ENCODE measurements at places on chromosomes 12 and 14.

DNA sequence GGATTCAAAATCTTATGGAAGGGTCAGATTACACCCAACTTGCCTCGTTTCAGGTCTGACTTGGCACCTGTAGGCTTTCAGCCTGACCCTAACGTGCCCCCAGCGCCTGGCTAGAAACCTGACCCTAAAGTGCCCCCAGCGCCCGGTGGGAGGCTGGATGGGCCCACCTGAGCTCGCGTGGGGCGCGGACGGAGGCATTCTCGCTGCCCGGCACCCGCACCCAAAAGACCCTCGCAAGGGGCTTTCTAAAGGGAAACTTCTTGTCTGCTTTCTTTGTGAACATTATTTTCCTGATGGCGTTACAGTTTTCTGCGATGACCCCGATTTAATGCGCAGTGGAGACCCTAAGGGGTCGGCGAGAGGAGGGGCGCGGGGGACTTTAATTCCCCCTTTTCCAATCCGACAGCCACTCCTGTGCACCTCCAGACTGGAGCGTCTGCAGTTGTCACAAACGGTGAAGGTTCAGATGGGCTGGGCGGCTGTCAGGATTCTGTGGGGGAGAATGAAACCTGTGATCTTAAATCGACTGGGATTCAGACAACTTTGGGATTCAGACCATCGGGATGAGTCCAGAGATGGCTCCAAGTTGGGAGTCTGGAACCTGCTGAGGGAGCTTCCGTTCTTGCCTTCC lies 751 bp upstream of the HRK start:
- DNase-seq, result no peak

DNA sequence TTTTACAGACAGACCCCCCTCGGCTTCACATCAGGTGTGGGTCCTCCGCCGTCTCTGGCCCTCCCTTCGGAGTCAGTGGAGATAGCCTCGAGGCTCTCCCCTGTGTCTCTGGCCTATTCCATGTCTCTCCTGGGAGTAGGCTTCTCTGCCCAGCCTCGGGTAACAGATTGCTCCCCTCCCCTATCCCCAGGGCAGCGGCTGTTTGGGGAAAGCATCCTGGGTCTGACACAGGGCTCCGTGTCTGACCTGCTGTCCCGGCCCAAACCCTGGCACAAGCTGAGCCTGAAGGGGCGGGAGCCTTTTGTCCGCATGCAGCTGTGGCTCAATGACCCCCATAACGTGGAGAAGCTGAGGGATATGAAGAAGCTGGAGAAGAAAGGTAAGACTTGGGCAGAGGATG lies 30.8 kb downstream of the PHETA1 start:
- no peak for DNase-seq

DNA sequence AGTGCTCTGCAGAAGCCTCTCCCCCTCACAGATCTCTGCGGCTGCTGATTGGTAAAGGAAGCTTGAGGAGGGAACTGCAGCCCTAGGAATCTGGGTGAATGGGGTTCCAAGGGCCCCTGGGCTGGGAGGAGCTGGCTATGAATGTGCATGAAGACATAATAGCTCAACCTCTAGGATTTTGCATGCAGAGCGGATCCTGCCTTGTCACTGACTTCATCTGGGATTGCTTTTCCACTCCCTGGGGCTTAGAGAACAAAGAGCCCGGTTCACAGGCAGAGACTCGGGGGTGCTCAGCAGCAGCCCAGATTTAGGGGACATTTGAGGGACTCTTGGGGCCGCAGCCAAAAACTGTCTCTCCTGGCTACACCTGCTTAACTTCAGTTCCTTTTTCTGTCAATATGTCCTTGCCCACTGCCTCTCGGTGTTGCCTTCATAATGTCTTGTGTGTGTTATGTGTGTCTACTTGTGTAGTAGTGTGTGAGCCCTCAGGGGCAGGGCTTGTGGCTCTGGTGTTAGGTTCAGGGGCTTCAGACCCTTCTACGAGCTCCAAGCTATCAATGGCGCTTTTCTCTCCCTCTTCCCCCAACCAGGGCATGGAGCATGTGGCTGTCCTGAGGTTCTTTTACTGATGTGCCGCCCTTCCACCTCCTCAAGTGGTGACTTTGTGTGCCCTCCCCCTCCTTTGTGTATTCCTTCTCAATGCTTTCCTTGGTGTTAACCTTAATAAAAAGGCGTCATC lies 1.9 kb downstream of the CCDC184 start:
- DNase-seq, result no peak

- DNase-seq, result no peak
These were observed 30.7 kb downstream of the SNRNP35 start for GRCh38 chr12:123488539-123489230.

DNA sequence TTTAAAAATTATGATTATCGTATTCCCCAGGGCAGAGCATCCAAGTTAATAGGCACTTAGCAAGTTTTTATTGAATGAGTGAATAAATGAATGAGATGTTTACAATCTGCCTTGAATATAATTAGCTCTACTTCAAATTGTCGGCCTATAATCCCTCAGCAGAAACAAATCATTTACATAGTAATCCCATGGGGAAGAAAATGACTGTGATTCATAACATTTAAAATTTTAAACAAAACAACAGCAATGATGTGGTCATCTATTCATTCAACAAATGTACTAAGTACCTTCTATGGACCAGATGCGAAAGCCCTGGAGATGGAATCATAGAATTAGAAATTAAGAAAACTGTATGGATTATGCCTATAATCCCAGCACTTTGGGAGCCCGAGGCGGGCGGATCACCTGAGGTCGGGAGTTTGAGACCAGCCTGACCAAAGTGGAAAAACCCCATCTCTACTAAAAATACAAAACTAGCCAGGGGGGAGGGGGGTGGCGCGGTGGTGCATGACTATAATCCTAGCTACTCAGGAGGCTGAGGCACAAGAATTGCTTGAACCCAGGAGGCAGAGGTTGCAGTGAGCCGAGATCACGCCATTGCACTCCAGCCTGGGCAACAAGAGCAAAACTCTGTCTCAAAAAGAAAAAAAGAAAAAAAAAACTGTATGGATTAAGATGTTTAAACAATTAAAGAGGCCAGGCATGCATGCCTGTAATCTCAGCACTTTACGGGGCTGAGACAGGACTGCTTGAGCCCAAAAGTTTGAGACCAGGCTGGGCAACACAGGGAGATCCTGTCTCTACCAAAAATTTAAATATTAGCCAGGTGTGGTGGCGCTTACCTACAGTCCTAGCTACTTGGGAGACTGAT lies 17.7 kb upstream of the MDM2 start:
- no peak for DNase-seq

DNA sequence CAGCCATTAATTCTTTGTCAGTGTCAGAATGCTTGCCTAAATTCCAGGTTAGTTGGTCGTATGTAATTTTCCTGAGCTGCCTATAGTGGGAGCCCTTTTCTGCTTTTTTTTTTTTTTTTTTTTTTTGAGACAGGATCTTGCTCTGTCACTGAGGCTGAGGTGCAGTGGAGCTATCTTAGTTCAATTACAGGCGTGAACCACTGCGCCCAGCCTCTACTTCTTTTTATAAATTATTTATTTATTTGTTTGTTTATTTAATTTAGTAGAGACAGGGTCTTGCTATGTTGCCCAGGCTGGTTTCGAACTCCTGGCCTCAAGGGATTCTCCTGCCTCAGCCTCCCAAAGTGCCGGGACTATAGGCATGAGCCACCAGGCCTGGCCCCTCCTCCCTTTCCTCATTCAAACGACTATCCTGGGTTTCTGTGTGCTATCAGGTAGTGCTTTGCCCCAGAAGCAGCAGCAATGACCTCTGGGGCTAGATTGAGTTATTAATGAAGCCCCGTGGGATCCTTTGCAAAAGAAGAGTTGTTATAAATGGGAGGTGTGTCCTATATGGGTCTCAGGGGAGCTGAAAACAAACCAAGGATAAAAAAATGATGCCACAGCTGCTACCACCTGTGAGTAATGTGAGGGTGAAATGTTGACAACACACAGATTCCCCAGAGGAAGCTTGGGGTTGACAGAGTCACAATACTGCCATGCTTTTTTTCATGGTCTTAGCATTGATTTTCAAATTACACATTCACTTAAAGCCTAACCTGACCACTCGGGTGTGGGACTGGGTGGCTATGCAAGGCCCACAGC lies 34.6 kb upstream of the NFKBIA start:
- DNase-seq, result no peak

GRCh38 chr12:2958432-2959191 lies 585 bp upstream of the TEAD4 start:
- DNase-seq, result no peak

Data from CD8-positive, alpha-beta T cell (primary cell).